ENCODE measurements at places on chromosomes 6 and 20.

- peak; percentile 93 for DNase-seq
These were observed 15.2 kb upstream of the MRPS18A start for GRCh38 chr6:43702534-43703440.

GRCh38 chr6:16477367-16478149 lies 239.2 kb downstream of the GMPR start:
- DNase-seq = no peak

DNA sequence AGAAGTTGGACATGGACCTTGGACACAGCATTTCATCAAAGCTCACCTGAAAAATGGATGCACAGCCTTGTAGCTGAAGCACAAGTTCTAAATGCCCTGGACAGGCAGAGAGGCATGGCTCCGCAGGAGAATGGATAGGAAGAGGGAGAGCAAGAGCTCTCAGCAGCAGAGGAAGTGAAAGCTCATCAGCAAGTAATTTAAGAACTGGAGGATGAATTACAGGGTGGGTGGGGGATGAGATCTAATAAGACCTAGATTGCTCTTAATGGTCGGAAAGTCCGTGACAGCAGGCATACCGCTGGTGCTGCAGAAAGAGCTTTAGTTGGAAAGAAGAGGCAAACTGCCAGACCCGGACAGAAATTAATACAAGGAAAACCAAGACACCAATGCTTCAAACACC lies 37.3 kb upstream of the SAYSD1 start:
- no peak for DNase-seq

GRCh38 chr20:51667491-51667890 lies 100.7 kb downstream of the ATP9A start:
- no peak for DNase-seq

DNA sequence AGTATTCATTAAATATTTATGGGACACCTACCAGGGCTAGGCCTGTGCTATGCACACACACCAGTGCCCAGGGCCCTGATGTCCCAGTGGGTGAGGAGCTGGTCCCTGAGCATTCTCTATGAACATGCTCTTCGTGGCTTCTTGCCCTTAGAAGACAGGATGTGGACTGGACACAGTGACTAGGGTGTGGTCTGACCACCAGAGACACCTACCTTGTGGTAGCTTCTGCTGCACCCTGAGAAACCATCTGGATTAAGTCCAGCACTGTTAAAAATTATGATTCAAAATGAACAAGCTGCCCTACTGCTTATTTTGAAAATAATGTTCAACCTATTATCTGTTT lies 112.9 kb upstream of the RPS6KA2 start:
- no peak for DNase-seq

GRCh38 chr20:14288341-14289330 lies 48.8 kb downstream of the FLRT3 start:
- peak; percentile 5 for DNase-seq

DNA sequence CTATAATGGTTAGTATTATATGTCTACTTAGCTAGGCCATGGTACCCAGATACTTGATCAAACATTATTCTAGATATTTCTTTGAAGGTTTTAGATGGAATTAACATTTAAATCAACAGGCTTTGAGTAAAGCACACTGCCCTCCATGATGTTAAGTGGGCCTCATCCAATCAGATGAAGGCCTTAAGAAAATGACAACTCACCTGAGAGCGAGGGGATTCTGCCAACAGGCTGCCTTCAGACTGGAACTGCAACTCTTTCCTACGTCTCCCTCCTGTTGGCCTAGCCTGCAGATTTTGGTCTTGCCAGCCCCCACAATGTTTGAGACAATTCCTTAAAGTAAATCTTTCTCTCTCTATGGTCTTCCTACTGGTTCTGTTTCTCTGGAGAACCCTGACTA lies 137.3 kb downstream of the AHI1 start:
- DNase-seq = no peak

DNA sequence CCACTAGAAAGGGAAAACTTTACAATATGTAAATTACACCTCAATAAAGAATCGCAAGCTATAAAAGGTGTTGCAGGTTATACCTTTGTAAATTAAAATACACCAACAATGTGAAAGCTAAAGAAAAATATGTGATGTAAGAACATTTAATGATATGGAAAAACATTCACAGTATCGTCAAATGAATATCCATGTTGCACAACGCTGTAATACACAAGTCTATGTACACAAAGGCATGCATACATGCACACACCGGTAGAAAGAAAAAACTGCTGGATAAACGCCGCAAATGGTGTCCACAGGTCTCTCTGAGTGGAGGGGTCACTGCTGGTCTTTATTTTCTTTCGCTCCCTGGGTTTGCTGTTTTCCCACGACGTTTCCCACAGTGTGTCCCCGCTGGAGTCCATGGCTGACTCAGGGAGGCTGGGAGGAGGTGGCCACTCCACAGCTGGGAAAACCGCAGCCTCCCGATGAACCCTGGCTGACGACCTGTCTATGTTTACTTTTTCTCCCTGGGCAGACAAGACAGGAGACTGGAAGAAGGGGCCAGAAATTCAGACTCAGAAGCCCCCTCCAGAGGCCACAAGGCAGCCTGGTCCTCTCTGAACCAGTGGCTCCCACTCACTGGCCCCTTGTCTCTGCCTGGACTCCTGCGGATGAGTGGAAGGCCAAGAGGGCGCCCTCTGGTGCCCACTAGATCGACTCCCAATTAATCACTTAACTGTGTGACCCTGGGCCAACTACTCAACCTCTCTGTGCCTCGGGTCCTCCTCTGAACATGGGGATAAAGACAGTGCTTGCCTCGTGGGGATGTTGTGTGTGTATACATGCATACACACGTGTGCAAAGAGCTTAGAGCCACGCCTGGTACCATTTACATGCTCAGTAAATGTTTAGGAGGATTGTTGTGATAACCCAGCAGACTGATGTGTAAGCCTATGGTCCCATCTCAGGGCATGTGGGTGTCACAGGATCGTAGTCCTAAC lies 12.8 kb upstream of the BPI start:
- peak; percentile 93 for DNase-seq

- DNase-seq = peak; percentile 21
These were observed 198.6 kb upstream of the SIM1 start for GRCh38 chr6:100663219-100663863.

DNA sequence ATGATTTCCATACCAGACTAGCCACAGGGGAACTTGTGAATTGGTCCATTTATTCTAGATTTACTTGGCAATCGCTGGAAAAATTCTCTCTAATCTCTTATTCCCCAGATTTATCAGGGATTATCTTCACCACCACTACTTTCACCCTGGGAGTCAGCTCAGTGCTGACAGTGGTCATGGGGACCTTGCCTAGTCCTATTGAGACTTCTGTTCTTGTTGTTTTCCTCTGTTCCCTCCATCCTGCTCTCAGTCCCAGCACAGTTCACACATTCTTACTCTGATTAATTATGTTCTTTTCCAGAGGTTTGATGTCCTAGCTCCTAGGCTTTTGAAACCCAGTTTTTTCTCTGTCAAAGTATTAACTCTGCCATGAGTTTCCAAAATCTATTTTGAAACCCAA lies 94.0 kb upstream of the TINAG start:
- DNase-seq = no peak

DNA sequence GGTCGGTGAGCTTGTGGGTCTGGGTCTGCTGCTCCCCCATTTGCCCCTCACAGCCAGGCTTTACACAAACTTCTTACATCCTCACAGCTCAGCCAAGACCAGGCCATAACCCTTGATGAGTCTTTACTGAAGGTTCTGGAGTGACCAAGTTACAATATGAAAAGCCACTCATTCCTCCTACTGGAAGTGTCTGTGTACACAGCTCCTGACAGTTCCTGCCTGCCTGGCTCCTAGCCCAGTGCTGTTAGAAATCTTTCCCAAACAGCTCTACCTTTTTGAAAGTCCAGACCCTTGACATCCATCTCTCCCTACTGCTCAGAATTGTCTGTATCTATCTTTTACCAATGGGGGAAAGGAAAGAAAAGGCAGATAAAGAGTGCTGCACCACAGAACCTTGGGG lies 106.9 kb downstream of the PAX1 start:
- DNase-seq = no peak

DNA sequence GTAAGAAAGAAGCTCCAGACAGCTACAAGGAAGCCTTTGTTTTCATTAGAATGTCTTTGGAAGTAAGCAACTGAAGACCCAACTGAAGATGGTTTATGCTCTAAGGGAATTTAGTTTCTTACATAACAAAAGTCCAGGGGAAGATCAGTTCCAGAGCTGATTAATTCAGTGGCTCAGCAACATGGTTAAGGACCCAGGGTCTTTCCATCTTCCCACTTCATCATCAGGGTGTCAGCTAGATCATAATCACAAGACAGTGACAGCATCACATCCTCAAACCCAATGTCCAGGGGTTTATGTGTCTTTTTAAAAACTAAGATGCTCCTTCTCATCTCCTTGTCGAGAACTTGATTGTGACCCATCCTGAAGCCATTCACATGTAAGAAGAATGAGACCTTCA lies 119.7 kb upstream of the PRDM1 start:
- DNase-seq = no peak

- DNase-seq = no peak
These were observed 29.1 kb downstream of the ARHGAP40 start for GRCh38 chr20:38630727-38631126.

DNA sequence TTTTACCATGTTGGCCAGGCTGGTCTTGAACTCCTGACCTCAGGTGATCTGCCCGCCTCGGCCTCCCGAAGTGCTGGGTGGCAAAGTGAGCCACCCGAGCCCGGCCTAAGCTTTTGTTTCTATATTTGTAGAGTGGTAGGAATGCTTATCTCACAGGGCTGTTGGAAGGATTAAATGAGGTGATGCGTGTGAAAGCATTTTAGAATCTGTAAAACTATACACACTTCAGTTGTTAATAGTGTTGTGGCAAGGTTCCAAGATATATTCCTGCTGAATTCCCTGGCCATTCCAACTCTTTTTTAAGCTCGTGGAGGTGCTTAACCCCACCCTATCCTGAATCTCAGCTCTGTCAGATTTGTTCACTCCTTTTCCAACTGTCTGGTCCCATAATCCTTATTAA lies 89.9 kb upstream of the AKIRIN2 start:
- DNase-seq = no peak

GRCh38 chr6:163775313-163775712 lies 360.8 kb downstream of the QKI start:
- DNase-seq = no peak

DNA sequence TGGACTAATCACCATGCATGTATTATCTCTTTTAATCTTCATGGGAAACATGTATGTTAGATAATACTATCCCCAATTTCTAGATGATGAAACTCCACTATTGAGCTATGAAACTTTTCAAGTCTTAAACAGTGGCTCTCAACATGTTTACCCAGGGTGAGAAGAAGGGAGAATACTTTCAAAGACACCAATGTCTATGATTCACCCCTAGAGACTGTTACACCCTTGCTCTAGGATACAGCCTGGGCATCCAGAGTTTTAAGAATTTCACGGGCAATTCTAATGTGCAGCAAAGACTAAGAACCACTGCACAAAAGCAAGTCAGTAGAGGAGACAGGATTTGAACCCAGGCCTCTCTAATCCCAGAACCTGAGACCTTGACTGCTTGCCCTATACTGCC lies 47.8 kb downstream of the GFOD1 start:
- no peak for DNase-seq

DNA sequence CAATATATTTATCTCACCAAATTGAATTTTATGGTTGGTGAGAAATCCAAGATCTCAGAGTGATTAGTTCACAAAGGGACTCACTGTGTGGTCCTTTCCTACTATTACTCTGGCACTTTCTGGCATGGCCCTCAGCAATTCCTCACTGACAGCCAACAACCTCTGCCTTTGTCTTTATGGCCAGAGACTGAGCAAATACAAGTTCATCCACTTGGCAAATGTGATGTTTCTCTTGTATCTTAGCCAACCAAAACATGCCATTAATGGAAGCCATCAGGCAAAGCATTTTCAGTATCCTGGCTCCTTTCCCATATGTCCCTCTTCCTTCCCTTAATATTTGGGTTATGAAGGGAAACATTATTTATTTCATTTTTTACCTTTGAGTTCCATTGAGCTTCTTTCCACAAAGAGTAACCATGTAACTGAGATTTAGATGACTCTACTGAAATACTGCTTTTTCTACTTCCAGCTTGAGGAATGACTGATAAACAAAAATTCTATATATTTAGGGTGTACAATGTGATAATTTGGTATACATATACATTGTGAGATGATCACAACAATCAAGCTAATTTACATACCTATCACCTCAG lies 30.8 kb upstream of the SMLR1 start:
- peak; percentile 78 for DNase-seq

DNA sequence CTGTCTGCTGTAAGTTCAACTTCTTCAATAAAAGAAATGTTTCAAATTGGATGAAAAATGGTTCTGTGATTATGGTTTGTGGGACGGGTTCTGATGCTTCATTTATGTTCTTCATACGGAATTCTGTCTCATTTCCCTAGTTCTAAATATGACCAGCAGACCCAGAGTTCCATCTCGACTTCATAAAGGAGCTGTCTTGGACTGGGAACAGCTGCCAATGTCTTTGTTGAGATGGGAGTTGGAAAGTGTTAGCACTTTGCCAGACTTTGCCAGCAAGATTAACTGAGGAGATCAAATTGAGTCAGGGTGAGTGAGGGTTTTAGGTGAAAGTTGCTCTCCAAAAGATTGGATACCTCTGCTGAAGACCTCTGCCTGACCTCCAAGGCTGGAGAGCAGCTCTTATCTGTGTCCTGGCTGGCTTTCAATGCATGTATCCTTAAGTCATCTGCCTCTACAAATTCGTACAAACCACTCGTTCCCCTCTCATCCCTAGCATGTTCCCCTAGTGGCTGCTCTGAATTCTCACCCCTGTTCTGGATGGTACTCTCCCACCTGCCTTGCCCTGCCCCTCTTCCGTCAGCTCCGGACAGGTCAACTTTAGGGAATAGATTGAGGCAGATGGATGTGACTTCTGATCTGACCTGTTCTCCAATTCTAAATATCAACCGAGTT lies at the start of gene EFCAB8:
Gene EFCAB8, plus strand, starts transcription at position 223 of the 672 bp plus-strand sequence. CDS start 4,870 bp downstream, outside the sequence.
- no peak for DNase-seq

DNA sequence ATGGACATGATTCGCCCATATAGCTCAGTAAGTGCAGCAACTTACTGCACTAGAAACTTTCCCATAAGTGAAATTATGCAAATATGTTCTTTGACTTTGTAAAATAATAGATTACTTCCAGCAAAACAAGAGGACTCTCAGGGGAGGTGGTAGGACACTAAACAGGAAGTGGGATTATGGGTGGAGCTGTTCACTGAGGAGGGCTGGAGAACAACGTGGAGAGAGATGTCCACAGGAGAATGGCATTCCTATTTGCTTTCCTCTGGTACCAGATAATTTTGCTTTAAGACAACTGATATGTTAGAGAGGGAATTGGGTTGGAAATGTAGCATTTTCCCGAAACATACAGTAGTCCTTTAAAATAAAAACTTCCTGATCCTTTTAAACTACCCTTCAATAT lies 3.7 kb downstream of the TPD52L1 start:
- DNase-seq = no peak

GRCh38 chr20:50335105-50335504 lies 144.5 kb downstream of the CEBPB start:
- peak; percentile 59 for DNase-seq

- DNase-seq = no peak
These were observed 66.7 kb downstream of the CD164 start for GRCh38 chr6:109315341-109316110.

GRCh38 chr6:26155061-26155930 lies 68.1 kb downstream of the HFE start:
- DNase-seq = peak; percentile 32
